Fibroblast of lung (primary cell): ENCODE measurements at places on chromosomes 7 and 10. TPM values are rescaled to one million over a fixed set of nuclear protein-coding genes. Genes with fewer than 3 reads are reported as not detected.

DNA sequence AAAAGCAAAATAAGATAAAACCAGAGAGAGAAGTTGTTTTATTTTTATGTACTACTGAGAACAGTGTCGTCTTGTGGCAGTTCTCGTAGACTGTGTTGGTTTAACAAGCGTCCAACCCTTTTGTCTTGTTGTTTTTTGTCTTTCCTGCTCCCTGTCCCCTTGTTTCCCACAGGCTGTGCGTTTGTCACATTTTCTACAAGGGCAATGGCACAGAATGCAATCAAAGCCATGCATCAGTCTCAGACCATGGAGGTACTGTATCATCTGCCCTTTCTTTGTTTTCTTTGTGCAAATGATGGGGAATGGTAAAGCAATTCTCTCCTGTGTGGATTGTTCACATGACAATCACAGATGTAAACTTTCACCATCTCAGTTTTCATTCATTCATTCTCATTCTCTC, 248.8 kb downstream of the CELF2 start:
- no peaks in the 10 kb centered on the region for H3K36me3 ChIP-seq
- DNase-seq: no peak
- no peaks in the 10 kb centered on the region for H3K27me3 ChIP-seq
- no peak overlapping the region for H3K4me3 ChIP-seq
- no peaks in the 10 kb centered on the region for H3K4me1 ChIP-seq
- H3K27ac ChIP-seq: no peak overlapping the region

- no peaks in the 10 kb centered on the region for H3K36me3 ChIP-seq
- no peaks in the 10 kb centered on the region for H3K27me3 ChIP-seq
- peak overlapping the region; percentile 86 for H3K4me3 ChIP-seq
- peak overlapping the region; percentile 86 for H3K27ac ChIP-seq
- H3K4me1 ChIP-seq: no peaks in the 10 kb centered on the region
Observed at GRCh38 chr7:13992596-13992964, 3.1 kb upstream of the ETV1 start.

The GTF2IRD1 gene
- total RNA-seq: 10.0 and 14.7 TPM in 2 replicates

The MYL10 gene
- not detected in 2 replicates for total RNA-seq

The OR2A12 gene
- total RNA-seq: not detected in 2 replicates

The ZNF736 gene
- 5.9 and 10.2 TPM in 2 replicates for total RNA-seq

The GUSB gene
- 20.5 and 21.8 TPM in 2 replicates for total RNA-seq

DNA sequence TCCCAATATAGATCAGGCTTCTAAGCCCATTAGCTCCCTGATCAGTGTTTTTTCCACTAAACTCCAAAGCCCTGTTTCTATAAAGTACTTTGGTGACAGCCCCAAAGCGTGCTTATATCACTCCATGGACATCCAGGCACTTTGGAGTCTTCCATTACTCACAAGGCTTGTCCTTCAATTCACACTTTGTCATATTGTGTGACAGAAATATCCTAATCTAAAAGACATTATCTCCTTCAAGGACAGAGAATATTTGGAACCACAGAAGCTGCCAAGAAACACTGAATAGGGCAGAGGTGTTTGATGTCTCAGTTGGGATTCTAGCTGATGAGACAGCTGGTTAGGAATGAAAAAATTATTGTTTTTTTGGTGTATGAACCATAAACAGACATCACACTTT, 18.4 kb downstream of the CYP2C19 start:
- DNase-seq: no peak
- no peak overlapping the region for H3K4me3 ChIP-seq
- H3K36me3 ChIP-seq: no peaks in the 10 kb centered on the region
- no peak overlapping the region for H3K27ac ChIP-seq
- H3K27me3 ChIP-seq: no peaks in the 10 kb centered on the region
- no peaks in the 10 kb centered on the region for H3K4me1 ChIP-seq

DNA sequence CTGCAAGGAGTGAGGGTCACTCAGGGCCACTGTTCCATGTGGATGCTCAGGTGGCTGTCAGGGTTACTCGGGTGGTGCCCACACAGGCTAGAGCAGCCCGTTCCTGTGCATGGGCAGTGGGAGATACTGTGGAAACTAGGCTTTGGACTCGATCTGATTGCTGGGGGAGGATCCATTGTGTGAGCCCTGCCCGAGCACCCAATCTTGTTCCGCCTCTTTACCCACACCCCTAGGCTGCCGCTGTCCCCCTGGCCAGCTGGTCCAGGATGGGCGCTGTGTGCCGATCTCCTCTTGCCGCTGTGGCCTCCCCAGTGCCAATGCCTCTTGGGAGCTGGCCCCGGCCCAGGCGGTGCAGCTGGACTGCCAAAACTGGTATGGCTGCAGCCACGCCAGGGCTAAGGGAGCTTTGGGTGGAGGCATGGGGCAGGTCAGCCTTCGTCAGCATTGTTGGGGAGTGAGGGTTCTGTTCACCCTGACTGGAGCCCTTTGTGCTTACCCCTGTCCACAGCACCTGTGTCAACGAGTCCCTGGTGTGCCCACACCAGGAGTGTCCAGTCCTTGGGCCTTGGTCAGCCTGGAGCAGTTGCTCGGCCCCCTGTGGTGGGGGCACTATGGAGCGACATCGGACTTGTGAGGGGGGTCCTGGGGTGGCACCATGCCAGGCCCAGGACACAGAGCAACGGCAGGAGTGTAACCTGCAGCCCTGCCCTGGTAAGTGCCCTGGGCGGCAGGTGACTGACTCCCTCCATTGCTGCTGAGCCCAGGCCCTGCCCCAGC, 12.4 kb upstream of the ZNF862 start:
- no peak overlapping the region for H3K4me3 ChIP-seq
- no peak overlapping the region for H3K27ac ChIP-seq

The SFTPA1 gene
- not detected in 2 replicates for total RNA-seq

The XRCC2 gene
- total RNA-seq: under 0.01 and 0.66 TPM in 2 replicates

The FGFR2 gene
- under 0.01 and 0.17 TPM in 2 replicates for total RNA-seq

The CCDC146 gene
- total RNA-seq: 2.8 and 3.6 TPM in 2 replicates

DNA sequence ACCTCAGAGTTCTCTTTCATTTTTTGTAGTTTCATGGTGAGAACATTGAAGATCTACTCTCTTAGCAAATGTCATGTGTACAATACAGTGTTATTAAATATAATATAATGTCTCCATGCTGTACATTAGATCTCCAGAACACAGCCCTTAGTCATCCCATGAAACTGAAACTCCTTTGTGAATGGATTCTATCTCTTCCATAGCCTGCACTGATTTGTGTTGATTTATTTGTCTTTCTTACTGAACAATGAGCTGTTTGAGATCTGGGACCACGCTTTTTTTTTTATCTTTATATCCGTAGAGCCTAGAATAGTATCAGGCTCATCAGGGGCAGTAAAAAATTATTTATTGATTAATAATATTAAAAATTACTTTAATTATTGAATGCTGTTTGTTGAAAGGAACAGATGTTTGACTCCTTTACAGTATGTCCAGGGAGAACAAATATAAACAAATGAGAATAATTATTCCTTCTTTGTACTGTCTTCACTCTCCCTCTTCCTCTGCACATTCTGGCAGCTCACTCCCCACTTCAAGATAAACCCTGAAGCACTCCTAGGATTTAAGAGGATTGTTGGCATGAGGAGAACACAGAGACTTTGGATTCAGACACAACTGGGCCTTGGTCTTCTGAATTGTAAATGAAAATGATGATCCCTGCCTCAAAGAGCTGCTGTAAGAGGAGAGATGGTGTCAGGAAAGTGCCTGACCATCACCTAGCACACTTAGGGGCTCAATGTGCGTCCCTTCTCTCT, 81.6 kb upstream of the MSRB2 start:
- no peak overlapping the region for H3K27ac ChIP-seq
- H3K4me3 ChIP-seq: no peak overlapping the region
- H3K27me3 ChIP-seq: no peaks in the 10 kb centered on the region
- H3K4me1 ChIP-seq: no peaks in the 10 kb centered on the region
- H3K36me3 ChIP-seq: no peaks in the 10 kb centered on the region

DNA sequence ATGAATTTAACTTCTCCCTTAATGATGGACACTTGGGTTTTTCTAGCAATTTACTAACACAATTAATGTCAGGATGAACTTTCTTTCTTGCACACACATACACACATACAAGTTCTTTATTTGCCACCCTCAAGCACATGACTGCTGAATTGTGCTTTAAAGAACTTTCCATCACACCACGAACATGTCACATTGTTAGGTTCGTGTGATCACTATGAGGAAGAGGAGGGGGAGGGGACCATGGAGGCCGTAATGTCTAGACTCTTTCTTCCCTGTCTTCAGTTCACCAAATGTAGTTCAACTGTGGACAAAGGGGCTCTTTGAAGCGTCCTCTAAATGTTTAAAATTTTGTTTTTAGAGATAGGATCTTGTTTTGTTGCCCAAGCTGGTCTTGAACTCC, 31.0 kb downstream of the NUP42 start:
- no peak overlapping the region for H3K4me3 ChIP-seq
- no peak for DNase-seq
- no peaks in the 10 kb centered on the region for H3K27me3 ChIP-seq
- no peaks in the 10 kb centered on the region for H3K4me1 ChIP-seq
- no peaks in the 10 kb centered on the region for H3K36me3 ChIP-seq
- H3K27ac ChIP-seq: no peak overlapping the region

GRCh38 chr10:101886521-101887312, 43.1 kb upstream of the KCNIP2 start:
- no peaks in the 10 kb centered on the region for H3K36me3 ChIP-seq
- H3K27ac ChIP-seq: no peak overlapping the region
- H3K4me1 ChIP-seq: no peaks in the 10 kb centered on the region
- no peak overlapping the region for H3K4me3 ChIP-seq

The ADAP1 gene
- 1.0 and 2.3 TPM in 2 replicates for total RNA-seq

The SLC16A12 gene
- total RNA-seq: under 0.01 TPM in 2 replicates

GRCh38 chr10:513393-513792, 176.1 kb downstream of the DIP2C start:
- H3K27me3 ChIP-seq: no peaks in the 10 kb centered on the region
- H3K4me1 ChIP-seq: peaks cover 6% of the 10 kb centered on the region
- H3K4me3 ChIP-seq: no peak overlapping the region
- no peak overlapping the region for H3K27ac ChIP-seq
- no peaks in the 10 kb centered on the region for H3K36me3 ChIP-seq
- DNase-seq: no peak

DNA sequence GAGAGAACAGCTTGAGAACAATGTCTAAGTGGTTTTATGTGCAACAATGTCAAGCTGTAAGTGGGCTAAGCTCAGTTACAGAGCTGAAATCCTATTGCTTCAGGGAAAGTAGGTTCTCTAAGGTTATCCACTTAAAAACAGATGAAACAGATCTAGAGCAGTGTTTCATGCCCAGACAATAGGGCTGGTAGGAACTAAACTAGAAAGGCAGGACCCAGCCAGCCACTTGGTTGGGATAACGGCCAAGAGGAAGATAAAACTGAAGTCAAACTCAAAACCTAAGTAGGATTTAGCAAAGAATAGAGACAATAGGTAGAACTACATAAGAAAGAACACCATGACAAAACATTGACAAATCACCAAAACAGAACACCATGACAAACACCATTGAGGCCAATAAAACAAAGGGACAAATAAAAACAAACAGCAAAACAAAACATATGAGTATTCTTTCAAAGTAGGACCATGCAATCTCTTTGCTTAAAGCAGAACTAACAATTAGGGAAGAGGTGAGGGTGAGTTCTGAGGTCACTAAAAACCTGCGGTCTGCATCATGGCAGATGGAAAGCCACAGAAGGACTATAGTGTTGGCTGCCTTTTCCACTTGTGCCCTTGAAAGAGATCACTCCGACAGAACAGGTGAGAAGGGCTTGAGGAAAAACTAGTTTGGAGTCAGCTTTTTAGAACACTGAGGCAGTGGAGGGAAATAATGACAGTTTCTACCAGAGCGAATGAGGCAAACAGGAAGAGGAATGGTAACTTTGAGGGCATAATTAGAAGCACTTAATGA, 81.0 kb downstream of the HGF start:
- no peak overlapping the region for H3K4me3 ChIP-seq
- no peaks in the 10 kb centered on the region for H3K36me3 ChIP-seq
- peaks cover 15% of the 10 kb centered on the region for H3K4me1 ChIP-seq
- no peaks in the 10 kb centered on the region for H3K27me3 ChIP-seq
- no peak overlapping the region for H3K27ac ChIP-seq
- DNase-seq: no peak

The MYO1G gene
- total RNA-seq: under 0.01 TPM in 2 replicates

GRCh38 chr10:101000127-101000914, 713 bp downstream of the LZTS2 start:
- DNase-seq: peak; percentile 30
- peak overlapping the region; percentile 98 for H3K4me3 ChIP-seq
- peak overlapping the region; percentile 99 for H3K27ac ChIP-seq
- H3K27me3 ChIP-seq: no peaks in the 10 kb centered on the region
- peaks cover 27% of the 10 kb centered on the region for H3K4me1 ChIP-seq
- peaks cover 26% of the 10 kb centered on the region for H3K36me3 ChIP-seq

The AUTS2 gene
- total RNA-seq: 7.7 and 9.1 TPM in 2 replicates

- no peak overlapping the region for H3K4me3 ChIP-seq
- no peak overlapping the region for H3K27ac ChIP-seq
- no peak for DNase-seq
- H3K4me1 ChIP-seq: peaks cover 4% of the 10 kb centered on the region
- H3K27me3 ChIP-seq: no peaks in the 10 kb centered on the region
Observed at GRCh38 chr7:30988351-30989005, 24.7 kb downstream of the GHRHR start.

GRCh38 chr7:130381468-130382312, 1.4 kb downstream of the CPA1 start:
- no peak overlapping the region for H3K27ac ChIP-seq
- H3K4me1 ChIP-seq: no peaks in the 10 kb centered on the region
- DNase-seq: no peak

DNA sequence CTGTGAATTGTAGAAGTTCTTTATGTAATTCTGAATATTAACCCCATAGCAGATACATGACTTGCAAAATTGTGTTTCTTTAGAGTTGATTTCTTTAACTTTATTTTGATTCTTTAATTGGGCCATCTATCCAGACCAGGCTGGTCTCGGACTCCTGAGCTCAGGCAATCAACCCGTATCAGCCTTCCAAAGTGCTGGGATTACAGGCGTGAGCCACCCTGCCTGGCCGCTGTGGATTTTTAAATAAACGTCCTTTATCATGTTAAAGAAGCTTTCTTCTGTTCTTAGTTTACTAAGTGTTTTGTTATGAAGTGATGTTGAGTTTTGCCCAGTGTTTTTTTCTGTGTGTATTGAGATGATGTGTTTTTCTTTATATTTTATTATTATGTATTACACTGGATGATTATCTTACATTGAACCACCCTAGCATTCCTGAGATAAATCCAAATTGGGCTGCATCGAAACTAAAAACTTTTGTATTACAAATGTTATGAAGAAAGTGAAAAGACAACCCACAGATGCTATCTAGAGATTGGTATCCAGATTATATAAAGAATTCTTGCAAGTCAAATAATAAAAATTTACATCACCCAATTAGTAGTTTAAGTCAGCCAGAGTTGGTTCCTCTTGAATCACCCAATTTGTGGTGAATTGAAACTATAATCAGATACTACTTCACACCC, 118.1 kb downstream of the TPST1 start:
- H3K36me3 ChIP-seq: no peaks in the 10 kb centered on the region
- peaks cover 5% of the 10 kb centered on the region for H3K4me1 ChIP-seq
- H3K4me3 ChIP-seq: no peak overlapping the region
- DNase-seq: no peak
- no peak overlapping the region for H3K27ac ChIP-seq

The AKR1C8 gene
- total RNA-seq: not detected in 2 replicates

DNA sequence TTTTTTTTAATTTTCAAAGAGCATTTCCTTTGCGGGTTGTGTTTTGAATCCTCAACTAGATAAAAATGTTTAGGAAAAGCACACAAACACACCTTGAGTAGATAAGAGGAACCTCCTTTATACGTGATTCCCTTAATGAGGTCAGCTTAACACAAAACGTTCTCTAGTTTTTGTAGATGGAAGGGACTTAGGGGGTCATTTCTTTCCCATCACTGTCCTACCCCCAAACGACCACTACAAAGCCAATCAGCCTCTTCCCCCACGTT, 1.2 kb downstream of the SUV39H2 start:
- H3K27ac ChIP-seq: no peak overlapping the region
- no peaks in the 10 kb centered on the region for H3K36me3 ChIP-seq
- peak overlapping the region; percentile 91 for H3K4me3 ChIP-seq
- DNase-seq: no peak
- peaks cover 7% of the 10 kb centered on the region for H3K4me1 ChIP-seq
- H3K27me3 ChIP-seq: no peaks in the 10 kb centered on the region
